ENCODE measurements at places on chromosomes 2 and 18. TPM values are rescaled to one million over a fixed set of nuclear protein-coding genes. Genes with fewer than 3 reads are reported as not detected.

Gene LHCGR
- total RNA-seq, result not detected

- no peaks in the 10 kb centered on the region for H3K4me1 ChIP-seq
- H3K27ac ChIP-seq, result no peak overlapping the region
- peak overlapping the region; percentile 26 for H3K4me3 ChIP-seq
- no peaks in the 10 kb centered on the region for H3K36me3 ChIP-seq
- peak; percentile 79 for DNase-seq
Observed at GRCh38 chr2:19349911-19350677, 8.3 kb downstream of the OSR1 start.

GRCh38 chr2:128298286-128298685 is 20.4 kb downstream of the HS6ST1 start:
- no peaks in the 10 kb centered on the region for H3K27me3 ChIP-seq
- H3K4me1 ChIP-seq, result peaks cover 12% of the 10 kb centered on the region
- H3K4me3 ChIP-seq, result no peak overlapping the region
- no peak for DNase-seq
- H3K36me3 ChIP-seq, result no peaks in the 10 kb centered on the region

DNA sequence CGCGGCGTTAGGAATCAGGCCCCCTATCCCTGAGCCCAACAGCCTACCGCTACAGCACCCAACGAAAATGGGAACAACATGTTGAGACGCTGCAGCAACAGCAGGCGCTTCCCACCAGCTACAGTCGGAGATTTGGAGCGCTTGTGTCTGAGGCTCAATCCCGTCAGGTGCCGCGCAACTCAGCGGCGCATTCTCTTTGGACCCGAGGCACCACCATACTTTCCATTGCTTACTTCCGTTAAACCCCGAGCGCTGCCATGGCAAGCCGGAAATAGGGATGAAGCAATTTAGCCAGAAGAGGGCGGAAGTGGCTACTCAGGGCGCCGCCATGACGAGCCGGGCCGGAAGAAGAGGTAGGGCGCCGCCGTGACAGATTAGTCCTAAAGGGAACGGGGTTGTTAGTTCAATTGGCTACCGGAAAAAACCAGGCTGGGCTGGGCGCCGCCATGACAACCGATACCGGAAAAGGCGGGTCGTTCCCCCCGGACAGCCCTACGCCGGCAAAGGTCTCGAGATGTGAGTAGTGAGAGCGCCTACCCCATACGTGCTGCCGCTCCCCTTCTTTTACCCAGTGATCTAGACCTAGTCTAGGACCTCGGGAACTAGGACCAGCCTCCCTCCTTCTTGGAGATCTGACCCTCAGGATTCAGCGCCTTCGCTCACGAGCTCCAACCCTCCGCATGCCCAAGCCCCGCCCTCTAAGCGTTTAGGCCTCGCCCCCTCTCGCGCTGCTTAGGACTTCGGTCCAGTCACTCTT is at the start of gene CHCHD5:
Gene CHCHD5 (plus strand): TSS at position 476 of the 757 bp plus-strand sequence. CDS start 39 bp downstream, at position 515.
- no peaks in the 10 kb centered on the region for H3K27me3 ChIP-seq
- peak; percentile 96 for DNase-seq
- peak within 1 kb of the TSS; percentile 79 for H3K4me3 ChIP-seq
- H3K4me1 ChIP-seq, result peaks cover 13% of the 10 kb centered on the region
- H3K36me3 ChIP-seq, result no peaks in the 10 kb centered on the region

Gene KLHL41
- 0.22 TPM for total RNA-seq

GRCh38 chr18:5447442-5447841 is 96.4 kb downstream of the EPB41L3 start:
- no peaks in the 10 kb centered on the region for H3K36me3 ChIP-seq
- no peaks in the 10 kb centered on the region for H3K27me3 ChIP-seq
- no peak overlapping the region for H3K4me3 ChIP-seq
- no peak overlapping the region for H3K27ac ChIP-seq

DNA sequence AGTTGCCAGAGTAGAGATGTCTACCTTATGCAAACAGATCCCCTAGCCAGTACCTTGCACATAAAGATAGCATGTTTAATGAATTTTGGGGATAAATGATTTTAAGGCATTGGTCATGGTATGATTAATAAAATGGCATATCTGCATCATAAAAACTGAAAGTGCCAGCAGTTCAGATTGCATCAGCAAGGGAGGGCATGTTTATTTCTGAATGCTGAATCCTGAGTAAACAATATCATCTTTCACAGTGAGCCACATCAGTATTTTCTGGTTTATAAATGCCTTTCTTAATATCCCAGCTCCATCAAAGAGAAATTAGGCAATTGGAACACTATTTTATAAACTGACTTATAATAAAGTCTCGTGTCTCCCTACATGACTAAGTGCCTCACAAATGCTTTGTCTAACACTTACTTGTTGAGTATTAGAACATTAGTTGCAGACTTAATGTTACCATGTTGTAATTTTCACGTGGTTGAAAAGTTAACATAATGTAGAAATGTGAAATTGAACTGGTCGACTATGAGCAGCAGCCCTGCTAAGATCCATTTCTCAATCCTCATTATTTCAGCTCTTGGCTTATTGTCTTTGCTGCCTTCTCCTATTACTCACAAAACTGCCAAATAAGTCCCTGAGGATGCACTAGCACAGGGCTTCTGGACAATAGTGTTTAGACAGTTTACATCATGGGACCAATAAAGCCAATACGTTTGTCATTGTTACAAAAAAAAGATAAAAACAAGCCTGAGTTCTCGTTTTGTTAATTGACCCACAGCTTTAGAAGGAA is 48.0 kb downstream of the LANCL1 start:
- no peak overlapping the region for H3K27ac ChIP-seq
- H3K27me3 ChIP-seq, result no peaks in the 10 kb centered on the region
- no peaks in the 10 kb centered on the region for H3K36me3 ChIP-seq
- no peak overlapping the region for H3K4me3 ChIP-seq

Gene KYNU
- total RNA-seq, result 37.7 TPM

Gene DOK6
- total RNA-seq, result not detected

DNA sequence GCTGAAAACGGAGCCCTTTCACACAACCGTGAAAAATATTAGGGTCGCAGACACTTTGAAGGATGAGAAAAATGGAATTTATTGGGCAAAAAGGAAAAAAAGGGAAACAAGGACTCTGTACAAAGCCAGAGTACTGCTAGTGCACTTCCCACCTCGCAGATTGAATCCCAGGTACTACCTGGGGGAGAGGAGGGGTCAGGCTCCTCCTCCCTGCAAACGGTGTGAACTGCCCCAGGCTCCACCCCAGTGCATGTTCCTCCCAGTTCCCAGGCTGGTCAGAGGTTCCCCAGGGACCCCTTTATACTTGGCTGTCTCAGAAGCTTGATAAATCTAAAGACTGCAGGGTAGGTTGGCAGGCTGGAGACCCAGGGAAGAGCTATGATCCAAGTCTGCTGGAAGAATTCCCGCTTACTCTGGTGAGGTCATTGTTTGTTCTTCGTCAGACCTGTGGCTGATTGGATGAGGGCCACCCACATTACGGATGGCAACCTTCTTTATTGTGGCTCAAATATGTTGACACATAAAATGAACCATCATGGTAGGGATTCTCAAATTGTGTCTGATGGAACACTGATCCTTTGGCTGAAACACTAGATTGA is 290.4 kb upstream of the POU3F3 start:
- no peak overlapping the region for H3K27ac ChIP-seq
- no peak for DNase-seq
- no peak overlapping the region for H3K4me3 ChIP-seq
- H3K4me1 ChIP-seq, result no peaks in the 10 kb centered on the region
- no peaks in the 10 kb centered on the region for H3K27me3 ChIP-seq
- no peaks in the 10 kb centered on the region for H3K36me3 ChIP-seq

- no peak overlapping the region for H3K4me3 ChIP-seq
- H3K36me3 ChIP-seq, result no peaks in the 10 kb centered on the region
- no peak overlapping the region for H3K27ac ChIP-seq
- no peaks in the 10 kb centered on the region for H3K4me1 ChIP-seq
Observed at GRCh38 chr2:146927080-146927711, 917.6 kb upstream of the ACVR2A start.

GRCh38 chr2:183093857-183094657 is 15.5 kb downstream of the DUSP19 start:
- no peaks in the 10 kb centered on the region for H3K36me3 ChIP-seq
- no peak overlapping the region for H3K4me3 ChIP-seq
- H3K4me1 ChIP-seq, result no peaks in the 10 kb centered on the region
- no peak overlapping the region for H3K27ac ChIP-seq

- H3K36me3 ChIP-seq, result no peaks in the 10 kb centered on the region
- no peaks in the 10 kb centered on the region for H3K27me3 ChIP-seq
- H3K27ac ChIP-seq, result no peak overlapping the region
- DNase-seq, result no peak
- no peaks in the 10 kb centered on the region for H3K4me1 ChIP-seq
Observed at GRCh38 chr18:10060469-10060782, 146.6 kb downstream of the VAPA start.

GRCh38 chr2:1788478-1788959 is 44.2 kb upstream of the PXDN start:
- H3K4me3 ChIP-seq, result no peak overlapping the region
- no peaks in the 10 kb centered on the region for H3K36me3 ChIP-seq
- H3K27me3 ChIP-seq, result no peaks in the 10 kb centered on the region
- no peak overlapping the region for H3K27ac ChIP-seq

GRCh38 chr2:23107327-23107941 is 277.5 kb upstream of the KLHL29 start:
- H3K4me3 ChIP-seq, result no peak overlapping the region
- no peaks in the 10 kb centered on the region for H3K4me1 ChIP-seq
- H3K27me3 ChIP-seq, result no peaks in the 10 kb centered on the region
- H3K27ac ChIP-seq, result no peak overlapping the region

DNA sequence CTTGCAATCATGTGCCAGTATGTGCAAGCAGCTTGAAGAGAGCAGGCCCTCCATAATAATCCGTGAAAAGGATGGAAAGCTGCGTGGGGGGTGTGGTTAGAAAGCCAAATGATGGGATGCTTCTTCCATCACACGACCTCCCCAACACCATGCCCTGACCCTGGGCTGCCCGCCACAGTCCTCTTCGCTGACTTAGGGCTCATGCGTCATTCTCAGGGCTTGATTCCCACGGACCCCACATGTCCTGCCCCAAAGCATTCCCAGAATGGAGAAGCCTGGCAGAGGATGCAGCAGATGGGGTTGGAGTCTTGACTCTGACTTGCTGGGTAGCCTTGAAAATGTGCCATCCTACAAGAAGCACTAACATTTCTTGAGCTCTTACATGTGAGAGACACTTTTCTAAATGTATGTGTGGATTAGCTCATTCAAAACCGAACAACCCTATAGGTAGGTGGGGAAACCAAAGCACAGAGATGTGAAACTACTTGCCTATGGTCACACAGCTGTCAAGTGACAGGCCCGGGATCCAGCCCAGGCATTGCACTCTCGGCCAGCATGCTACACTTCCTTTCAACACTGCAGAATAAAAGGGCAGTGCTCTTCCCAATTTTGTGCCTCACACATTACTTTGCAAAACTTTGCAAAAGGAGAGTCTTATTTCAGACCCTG is 3.7 kb downstream of the TNS1 start:
- no peak overlapping the region for H3K27ac ChIP-seq
- no peaks in the 10 kb centered on the region for H3K36me3 ChIP-seq
- H3K4me3 ChIP-seq, result no peak overlapping the region
- no peaks in the 10 kb centered on the region for H3K27me3 ChIP-seq

DNA sequence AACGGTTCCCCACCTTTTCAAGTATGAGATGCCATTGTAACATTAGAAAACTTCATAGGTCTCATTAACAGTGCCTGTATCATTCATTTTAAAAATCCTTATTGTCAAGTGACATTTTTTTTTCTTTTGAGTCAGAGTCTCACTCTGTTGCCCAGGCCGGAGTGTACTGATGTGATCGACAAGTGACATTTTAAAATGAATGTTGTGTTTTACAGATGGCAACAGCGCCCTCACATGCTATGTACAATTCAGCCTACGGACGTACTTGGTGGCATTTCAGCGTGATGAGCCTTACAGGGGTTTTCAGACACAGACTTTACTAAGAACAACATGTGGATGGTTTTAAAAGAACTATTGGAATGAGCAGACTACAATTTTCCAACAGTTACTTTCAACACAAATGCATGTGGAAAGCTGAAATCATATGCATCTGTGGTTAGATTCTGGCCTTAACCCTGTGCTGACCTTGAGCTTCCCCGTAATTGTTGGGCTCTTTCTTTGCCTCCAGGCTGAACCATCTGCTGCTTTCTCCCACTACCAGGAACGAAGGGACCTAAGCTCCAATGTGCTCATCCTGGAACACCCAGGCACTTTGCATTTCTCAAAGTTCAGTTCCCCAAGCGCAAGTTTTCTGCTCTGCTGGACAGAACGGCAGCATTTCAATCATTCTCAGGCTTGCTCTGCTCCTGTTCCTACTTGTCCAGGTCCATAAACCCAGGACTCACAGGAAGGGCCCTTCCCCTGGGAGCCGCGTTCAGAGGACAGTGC is 119.9 kb upstream of the NDUFV2 start:
- no peaks in the 10 kb centered on the region for H3K36me3 ChIP-seq
- no peaks in the 10 kb centered on the region for H3K4me1 ChIP-seq
- no peaks in the 10 kb centered on the region for H3K27me3 ChIP-seq
- DNase-seq, result peak; percentile 59
- no peak overlapping the region for H3K27ac ChIP-seq

DNA sequence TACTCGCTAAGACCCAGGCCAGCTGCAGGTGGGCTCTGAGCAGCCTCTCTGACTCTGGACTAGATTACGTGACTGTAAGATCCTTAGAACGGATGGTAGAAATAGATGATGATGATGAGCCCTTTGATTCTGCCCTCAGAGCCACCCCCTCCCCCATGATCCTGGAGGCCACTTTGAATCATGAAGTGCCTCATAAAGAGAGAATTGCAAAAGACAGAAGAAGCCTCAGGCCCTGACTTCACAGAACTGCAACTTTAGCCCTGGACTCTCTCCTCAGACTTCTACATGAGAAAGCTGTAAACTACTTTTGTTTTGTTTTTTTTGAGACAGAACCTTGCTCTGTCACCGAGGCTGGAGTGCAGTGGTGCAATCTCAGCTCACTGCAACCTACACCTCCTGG is 15.4 kb upstream of the TET3 start:
- no peak for DNase-seq
- no peaks in the 10 kb centered on the region for H3K27me3 ChIP-seq
- H3K36me3 ChIP-seq, result no peaks in the 10 kb centered on the region
- H3K4me1 ChIP-seq, result peaks cover 6% of the 10 kb centered on the region

DNA sequence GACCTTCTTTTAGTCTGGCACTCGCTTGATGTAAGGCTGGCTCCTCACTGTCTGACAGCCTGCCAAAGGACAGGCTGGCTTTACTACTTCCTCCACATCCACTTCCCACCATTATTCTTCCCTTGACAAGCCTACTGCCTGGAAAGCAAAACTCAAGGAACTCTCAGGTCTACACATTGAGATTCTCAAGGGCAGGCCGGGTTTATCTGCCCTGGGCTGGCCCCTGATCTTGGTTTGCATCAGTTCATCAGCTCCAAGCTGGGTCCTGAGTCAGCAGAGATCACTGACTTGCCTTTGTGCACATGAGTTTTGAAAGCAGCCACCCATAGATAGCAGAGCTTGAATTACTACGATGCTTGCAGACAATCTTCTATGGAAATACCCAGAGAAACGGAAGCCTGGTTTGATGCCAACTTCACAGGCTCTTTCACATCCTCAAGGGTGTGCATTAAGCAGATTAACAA is 53.9 kb downstream of the KCTD18 start:
- H3K4me1 ChIP-seq, result no peaks in the 10 kb centered on the region
- no peak overlapping the region for H3K4me3 ChIP-seq
- no peak overlapping the region for H3K27ac ChIP-seq
- H3K27me3 ChIP-seq, result no peaks in the 10 kb centered on the region
- peaks cover 23% of the 10 kb centered on the region for H3K36me3 ChIP-seq

Gene CIB4
- not detected for total RNA-seq
